ENCODE measurements at places on chromosomes 3 and 15.

DNA sequence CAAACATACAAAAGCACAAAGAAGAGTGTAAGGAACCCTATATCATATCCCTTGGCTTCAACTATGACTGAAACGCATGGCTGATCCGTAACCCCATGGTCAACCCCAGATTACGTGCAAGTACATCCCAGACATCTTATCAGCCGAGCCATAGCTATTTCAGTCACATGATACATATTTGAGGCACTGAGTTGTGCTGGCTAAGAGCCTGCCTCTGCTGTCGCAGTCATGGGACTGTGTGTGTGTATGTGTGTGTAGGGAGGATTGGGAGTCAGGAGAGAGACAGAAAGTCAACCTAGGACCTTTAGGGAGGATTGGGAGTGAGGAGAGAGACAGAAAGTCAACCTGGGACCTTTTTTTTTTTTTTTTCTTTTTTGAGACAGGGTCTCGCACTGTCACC, 8.4 kb downstream of the ST6GAL1 start:
- no peak for DNase-seq

DNA sequence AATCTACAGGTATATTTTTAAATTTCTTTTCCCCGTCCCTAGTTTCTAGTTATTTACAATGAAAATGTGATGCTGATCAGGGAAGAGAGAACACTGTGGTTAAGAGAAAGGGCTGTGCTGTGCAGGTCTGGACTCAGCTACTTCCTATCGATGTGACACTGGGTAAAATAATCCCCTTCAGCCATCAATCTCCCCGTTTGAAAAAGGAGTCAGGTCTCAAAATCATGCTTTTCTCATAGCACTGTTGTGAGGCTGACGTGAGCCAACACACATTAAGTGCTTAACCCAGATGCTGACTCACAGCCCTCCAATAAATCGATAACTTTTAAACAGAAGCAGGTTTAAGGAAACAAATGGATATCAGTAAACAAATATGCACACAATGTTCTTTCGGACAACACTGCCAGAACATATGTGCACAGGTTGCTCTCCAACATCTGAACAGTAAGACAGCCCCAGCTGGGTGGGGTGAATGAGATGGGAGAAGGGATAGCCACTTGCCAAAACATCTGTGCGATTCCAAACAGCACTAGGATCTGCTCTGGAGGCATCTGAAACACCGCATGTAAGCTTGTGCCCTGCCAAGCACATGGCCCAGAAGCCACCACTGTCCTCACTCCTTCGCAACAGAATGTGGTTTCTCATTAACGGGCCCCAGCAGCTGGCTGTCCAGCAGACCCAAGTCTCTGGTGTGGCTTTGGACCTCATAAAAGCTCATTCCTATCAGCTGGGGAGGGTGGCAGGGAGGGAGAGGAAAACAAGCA, 143.2 kb upstream of the PRICKLE2 start:
- no peak for DNase-seq

- DNase-seq: peak; percentile 35
Measured at GRCh38 chr3:161423911-161424522, 52.7 kb upstream of the SPTSSB start.

DNA sequence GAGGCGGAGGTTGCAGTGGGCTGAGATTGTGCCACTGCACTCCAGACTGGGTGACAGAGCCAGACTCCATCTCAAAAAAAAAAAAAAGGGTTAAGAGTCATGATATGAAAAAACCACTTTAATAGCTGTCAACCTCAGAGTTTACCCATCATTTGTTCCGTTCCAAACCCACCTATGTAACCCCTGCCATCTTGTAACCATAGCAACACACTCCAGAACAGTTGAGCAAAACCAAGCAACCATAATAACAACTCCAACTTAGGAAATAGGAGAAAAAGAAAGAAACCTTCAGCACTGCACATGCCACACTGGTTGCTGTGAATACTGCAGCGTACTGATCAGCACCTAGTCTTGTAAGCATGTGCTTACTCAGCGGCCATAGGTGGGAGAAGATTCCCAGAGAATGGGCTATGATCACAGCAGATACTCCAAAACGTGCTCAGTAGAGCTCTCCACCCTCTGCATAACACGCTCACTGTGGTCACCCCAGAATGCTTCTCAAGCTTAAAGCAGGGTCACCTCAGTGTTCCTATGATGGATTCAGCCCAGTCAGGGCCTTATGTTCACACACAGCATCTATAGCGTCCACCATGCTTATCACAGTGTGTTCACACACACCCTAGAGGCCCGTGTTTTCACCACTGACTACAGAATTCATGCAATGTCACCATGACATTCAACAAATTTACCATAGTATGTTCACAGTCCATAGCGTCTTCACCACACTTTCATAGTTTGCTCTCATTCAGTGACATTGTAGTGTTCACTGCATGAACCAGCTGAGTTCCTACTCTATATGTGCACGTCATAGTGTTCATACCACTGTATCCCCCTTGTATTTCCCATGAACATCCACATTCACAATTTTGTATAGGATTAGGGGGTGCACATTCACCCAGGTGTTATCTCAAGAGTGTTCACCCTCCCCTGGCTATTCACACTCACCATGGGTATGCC, 6.5 kb upstream of the CILP start:
- DNase-seq: no peak

DNA sequence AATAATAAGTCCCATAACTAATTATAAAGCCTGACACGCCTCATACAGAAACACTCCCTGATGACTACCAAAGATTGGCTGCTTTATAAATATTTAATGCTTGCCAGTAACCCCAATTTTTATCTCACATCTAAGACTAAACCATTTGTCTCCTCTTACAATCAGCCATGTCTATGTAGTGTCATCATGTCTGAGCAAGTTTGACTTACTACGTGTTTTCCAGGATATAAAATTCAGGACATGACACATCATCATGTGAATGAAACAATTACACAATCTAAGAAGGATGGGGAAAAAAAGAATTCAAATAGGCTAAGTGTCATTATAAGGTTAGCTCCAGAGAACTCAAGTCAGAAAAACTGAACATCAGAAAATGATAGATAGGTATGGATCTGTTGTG, 208.7 kb downstream of the MECOM start:
- DNase-seq: no peak

GRCh38 chr15:91133511-91133910, 33.5 kb downstream of the SV2B start:
- DNase-seq: no peak

DNA sequence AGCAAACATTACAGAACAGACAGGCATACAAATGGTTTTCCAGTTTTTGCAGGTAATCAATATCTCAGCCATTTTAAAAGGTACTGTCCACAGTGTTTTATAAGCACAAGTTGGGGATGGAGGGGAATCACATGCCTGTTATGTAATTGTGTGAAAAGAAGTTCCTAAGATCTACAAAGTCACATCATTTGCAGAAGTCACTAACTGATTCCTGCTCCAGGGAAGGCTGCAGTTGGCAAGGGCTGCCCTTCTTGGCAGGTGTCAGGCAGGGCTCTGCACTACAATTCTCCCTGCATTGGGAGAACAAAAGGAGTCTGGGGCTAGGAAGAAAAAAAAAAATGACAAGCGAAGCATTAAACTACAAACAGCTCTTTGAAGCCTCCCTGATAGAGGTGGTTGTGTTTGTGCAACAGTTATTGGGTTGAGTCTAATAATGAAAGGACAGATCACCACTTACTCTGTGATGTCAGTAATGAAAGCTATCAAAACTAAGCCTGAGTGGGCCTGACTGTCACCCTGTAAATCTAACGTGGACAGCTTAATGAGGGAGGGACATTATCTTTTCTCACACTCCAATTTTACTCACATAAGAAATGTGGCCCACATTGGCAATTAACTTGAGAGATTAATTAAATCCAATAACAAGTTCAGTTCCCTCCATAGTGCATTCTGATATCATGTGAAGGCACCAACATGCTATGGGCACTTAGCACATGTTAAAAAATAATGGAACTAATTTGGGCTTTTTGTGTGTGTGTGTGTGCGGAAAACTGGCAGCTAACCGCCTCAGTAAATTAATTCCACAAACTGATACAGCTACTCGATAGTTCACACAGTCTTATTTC, 242.9 kb downstream of the FHIT start:
- DNase-seq: no peak

- no peak for DNase-seq
Measured at GRCh38 chr15:57789225-57789624, 82.7 kb downstream of the POLR2M start.

- DNase-seq: no peak
Measured at GRCh38 chr15:73955861-73956742, 29.8 kb downstream of the LOXL1 start.

DNA sequence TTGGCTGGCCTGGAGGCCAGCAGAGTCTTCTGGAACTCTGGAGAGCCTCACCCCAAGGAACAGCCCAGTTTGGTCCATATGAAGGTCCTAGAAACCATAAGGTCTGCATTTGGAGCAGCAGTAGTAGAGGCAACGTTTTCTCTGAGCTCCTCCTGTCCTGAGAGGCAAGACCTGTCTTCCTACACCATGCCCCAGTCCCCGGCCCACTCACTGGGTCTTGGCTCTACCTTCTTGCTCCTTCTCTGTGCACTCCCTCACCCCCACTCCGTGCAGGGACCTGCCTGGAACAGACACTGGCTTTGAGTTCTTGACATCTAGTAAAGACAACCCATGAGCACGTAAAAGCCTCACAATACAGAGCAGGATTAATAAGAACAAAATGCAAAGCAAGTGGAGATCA, 76.6 kb downstream of the CHRD start:
- no peak for DNase-seq

DNA sequence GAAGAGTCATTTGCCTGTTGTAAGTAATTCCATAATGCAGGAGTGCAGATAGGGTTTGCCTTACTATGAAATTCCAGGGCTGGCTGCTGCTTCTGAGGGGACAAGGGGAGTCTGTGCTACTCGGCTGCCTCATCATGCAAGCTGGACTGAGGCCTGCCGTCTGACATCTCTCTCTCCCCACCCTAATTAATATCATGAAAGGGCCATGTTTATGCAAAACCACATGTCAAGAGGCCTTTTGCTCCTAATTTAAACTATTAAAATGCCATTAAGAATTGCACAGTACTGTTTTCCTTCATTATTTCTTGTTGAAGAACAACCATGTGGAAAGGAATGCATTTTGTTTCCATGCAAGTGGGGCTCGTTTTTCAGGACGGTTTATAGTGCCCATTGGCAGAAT, 26.3 kb downstream of the CHST2 start:
- DNase-seq: no peak

DNA sequence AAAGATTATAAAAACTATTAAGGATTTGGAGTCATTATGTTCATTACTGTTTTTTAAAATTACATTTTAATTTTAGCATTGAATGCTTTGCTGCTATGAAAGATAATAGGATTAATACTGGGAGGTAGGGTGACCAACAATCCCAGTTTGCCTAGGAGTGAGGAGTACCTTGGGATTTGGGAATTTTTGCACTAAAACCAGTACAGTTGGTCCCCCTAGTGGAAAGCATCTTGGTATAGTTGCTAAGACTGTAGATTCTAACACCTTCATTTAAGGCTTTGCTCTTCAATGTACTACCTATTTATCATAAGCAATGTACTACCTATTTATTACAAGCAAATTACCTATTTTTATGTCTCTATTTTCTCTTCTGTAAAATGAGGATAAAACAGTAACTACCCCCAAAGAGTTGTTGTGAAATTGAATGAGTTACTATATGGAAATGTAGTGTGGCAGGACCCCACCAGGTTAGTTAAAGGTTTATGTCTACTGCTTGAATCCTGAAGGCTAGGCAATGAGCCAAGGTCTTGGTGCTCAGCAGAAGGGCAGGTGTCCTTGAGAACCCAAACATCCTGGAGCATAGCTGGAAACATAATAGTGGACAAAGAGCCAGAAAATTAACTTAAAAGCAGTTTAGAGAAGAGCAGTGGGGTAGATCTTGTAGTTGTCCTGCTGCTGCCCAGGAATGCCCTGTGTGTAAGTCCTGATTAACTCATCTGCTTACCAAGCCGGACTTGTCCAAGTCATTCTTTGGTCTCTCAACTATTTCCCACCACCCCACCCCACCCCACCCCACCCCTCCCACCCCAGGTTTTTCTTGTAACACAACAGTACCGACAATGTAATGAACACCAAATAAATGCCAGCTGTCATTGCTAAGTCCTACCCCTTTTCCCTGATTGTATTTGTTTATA, 49.2 kb upstream of the NMD3 start:
- no peak for DNase-seq

DNA sequence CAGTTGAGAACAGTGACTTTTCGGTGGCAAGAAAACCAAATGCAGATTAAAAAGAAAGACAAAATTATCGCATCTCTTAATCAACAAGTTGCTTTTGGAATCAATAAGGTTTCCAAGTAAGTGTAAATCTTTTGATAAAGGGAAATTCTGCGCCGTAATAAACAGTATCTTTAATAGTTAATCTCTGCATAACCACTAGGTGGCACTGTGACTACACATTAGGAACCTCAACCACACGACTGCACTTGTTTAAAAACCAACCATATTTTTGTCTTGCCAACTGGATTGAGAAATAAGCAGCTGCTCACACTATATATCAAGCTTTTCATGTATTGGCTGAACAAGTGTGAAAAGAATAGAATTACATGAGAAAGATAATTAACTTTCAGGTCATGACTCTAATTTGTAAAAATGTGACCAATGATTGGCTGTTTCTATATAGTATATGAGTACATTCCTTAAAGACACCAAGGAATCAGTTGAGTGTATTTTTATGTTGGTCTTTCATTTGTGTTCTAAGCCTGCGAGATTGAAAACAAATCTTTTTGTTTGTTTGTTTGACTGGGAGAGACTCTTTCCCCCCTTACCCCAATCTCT, 72.7 kb downstream of the DZIP3 start:
- DNase-seq: peak; percentile 35

DNA sequence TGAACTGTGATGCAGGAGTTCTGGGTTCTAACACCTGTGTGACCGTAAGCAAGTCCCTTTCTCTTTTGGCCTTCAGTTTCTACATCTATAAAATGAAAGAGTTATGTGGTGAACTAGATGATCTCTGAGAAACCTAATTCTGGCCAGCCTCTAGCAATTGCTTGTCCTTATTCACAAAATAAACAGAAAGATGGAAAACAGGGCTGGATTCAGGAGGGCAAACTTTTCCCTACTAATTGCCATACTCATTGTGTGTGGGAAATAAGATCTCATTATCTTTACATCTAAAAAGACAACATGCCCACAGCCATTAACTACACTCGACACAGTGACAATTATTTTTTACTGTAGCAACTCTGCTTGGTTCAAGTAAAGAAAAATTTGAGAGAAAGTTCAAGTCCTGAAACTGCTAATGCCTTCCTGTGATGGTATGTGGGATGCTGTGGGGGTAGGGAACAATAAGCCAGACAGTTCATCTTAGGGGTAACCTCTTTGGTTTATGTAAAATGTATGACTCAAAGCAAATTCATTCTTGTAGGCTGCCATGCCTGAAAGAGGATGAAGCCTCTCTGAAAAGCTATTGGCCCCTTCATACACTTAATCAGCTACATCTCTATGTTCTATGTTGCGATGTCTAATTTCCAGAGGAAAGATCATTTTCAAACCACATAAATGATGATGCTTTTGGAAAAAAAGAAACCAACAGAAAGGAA, 177.6 kb upstream of the BCL6 start:
- DNase-seq: no peak

Data from NCI-H2081 treated with DMSO at 0.1 percent for 48 hours (cell line).